MV-4-11 (cell line): ENCODE measurements at places on chromosomes 1 and 21.

DNA sequence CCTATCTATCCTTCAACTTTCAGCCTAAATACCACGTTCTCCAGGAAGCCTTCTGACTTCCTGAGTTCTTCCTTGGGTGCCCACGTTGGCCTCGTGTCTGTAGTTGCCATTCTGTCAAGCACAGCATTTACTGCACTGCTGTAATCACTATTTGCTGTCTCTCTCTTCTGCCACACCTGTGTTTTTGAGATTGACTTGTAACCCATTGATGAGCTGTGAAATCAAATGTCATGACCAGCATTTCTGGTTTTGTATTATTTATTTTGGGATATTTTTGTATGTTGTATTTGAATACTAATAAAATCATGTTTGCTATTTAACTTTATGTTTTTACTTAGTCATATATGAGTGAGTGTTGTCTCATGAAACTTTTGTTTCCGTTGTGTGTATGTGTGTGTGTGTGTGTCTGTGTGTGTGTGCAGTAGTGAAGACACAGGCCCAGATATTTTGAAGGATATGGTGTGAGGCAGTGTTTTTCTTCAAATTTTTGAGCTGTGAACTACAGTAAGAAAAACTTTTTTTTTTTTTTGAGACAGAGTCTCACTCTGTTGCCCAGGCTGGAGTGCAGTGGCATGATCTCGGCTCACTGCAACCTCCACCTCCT lies 126.2 kb upstream of the SERBP1 start:
- no peak for DNase-seq

DNA sequence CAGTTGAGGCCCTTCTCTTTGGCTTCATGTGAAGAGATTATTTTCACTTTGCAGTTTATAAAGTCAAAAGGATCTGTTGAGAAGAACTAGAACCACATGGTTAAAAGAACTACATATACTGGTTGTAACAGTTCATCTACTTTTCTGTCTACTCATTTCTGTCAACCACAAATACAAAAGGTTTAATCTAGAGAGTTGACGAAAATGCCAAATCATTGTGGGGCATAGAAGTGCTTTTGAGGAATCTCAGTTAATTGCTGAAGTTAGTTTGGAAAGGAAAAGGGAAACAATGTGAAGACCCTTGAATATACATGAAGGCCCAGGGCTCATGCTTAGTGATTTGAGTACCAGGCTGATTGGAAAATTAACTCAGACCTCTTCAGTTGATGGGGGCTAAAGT lies 415.7 kb upstream of the ZP4 start:
- no peak for DNase-seq

DNA sequence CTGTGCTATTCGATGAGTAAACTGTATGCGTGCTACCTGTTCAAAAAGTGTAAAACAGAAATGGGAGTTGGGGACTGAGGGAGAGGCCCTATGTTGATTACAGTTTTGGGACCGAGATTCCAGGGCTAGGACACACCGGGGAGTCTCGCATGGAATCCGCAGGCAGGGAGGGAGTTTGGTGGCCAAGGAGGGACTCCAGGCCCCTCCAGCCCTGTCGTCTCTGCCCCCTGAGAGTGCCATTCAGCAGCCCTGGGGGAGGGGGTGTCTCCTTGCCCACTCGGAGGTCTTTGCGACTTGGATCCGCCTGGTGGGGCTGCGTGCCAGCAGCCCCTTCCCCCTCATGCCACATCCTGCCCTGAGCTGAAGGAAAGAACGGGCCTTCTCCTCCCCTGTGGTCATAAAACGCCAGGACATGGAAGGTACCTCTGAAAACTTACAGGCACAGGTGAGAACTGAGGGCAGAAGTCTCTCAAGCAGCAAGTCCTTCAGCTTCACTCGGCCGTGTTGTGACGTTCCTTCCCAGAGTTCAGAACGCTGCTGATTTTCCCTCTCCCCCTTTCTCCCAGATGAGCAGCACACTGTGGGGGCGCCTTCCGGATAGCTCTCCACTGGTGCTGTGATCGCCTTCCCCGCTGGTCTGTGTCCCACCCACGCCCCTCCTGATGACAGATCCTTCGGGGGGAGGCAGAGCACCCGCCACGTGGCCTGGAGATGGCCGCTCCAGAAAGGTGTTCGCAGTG lies 141.4 kb downstream of the PEX14 start:
- no peak for DNase-seq

DNA sequence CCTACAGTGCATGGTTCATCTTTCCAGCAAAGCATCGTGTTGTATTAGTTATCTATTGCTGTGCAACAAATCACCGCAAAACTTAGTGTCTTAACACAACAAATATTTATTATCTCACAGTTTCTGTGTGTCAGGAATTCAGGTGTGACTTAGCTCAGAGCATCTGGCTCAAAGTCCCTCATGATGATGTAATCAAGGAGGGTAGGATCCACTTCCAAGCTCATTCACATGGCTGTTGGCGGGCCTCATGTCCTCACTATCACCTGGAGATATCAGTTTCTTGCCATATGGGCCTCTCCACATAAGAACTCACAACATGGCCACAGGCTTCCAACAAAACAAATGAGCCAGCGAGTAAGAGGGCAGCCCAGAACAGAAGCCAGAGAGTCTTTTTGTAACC lies 135.6 kb upstream of the GJB5 start:
- DNase-seq = no peak

- DNase-seq = no peak
Measured at GRCh38 chr1:86965012-86965826, 50.8 kb downstream of the HS2ST1 start.

DNA sequence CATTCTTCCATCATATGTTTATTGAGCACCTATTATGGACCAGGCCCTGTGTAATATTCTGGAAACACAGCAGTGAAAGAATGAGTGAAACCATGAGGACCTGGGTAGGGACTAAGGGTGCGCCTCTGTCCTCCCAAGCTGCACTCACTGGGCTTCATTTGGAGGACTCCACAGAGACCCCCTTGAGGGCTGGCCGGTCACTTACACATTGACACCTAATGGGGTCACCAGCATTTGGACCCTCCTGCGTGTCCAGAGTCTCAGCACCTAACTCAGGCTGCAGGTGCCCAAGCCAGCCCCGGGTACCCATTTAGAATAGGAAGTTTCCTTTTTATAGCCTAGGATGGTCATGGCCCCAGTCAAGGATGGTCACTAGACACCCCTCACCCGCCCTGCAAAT lies 2.8 kb upstream of the FNDC5 start:
- DNase-seq = no peak

DNA sequence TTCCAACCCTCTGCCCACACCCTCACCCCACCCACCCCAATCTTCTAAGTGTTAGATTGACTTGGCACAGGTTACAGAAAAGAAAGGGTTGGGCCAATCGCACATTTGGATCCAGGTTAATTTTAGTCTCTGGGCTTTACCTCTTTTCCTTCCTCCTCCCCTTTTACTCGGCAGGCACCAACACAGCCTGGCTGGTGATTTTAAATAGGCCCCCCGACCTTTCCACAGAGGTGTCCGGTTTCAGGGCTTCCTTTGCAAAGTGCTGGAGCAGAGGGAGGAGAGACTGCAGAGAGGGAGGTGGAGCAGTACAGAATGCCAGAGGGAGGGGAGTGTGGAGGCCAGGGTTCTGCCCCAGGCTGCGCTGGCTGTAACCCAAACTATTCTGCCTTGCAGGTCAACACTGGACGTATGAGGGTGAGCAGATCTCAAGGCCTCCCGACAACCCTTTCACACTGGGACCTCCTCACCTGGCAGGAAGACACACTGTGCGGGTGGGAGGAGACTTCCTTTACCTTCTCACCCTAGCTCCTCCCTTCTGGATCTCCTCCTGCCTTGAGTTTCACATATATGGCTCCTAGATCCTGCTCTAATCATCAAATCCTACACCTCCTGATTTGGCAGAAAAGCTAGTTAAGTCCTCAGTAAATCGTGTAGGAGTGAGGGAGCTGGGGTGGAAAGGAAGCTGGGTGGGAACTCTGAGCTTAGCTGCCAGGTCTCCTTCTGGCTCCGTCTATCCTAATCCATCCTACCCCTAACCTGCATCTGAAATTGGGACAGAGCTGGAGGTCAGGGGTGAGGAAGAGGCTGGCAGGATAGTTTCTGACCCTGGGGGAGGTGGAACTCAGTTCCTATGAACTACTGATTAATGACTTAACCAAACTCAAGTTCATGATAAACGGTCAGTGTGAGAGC lies 2.4 kb downstream of the CA14 start:
- no peak for DNase-seq

DNA sequence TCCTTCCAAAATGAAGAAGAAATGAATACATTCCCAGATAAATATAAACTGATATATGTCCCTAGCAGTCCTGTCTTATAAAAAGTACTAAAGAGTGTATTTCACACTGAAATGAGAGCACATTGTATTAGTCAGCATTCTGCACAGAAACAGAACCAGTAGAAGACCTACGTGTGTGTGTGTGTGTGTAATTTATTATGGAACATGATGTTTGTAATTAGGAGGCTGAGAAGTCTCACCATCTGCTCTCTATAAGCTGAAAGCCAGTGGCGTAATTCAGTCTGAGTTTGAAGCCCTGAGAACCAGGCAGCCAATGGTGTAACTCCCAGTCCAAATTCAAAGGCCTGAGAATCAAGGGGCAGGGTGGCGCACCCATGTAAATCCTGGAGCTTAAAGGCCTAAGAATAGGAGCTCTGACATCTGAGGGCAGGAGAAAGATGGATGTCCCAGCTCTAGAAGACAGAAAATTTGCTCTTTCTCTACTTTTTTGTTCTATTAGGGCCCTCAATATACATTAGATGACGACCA lies 146.5 kb upstream of the LYPLAL1 start:
- no peak for DNase-seq

DNA sequence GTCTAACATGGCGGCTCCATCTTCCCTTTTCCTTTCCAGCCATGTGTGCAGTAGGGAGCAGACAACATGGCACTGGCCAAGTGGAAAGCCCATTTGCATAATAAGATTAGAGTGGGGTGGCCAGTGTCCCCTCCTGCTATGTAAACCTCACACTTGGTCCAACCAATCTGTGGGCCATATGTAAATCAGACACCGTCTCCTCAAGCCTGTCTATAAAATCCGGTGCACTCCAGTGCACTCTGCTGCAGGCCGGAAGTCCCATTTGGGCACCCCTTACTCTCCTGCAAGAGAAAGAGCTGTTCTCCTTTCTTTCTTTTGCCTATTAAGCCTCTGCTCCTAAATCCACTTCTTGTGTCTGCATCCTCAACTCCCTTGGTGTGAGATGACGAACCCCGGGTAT lies 44.1 kb downstream of the OLFML3 start:
- DNase-seq = no peak

- DNase-seq = no peak
Measured at GRCh38 chr1:82564333-82564732, 763.6 kb downstream of the ADGRL2 start.

GRCh38 chr1:215731699-215732098 lies 164.6 kb downstream of the KCTD3 start:
- no peak for DNase-seq

GRCh38 chr1:202462342-202463076 lies 114.0 kb downstream of the PPP1R12B start:
- DNase-seq = no peak

DNA sequence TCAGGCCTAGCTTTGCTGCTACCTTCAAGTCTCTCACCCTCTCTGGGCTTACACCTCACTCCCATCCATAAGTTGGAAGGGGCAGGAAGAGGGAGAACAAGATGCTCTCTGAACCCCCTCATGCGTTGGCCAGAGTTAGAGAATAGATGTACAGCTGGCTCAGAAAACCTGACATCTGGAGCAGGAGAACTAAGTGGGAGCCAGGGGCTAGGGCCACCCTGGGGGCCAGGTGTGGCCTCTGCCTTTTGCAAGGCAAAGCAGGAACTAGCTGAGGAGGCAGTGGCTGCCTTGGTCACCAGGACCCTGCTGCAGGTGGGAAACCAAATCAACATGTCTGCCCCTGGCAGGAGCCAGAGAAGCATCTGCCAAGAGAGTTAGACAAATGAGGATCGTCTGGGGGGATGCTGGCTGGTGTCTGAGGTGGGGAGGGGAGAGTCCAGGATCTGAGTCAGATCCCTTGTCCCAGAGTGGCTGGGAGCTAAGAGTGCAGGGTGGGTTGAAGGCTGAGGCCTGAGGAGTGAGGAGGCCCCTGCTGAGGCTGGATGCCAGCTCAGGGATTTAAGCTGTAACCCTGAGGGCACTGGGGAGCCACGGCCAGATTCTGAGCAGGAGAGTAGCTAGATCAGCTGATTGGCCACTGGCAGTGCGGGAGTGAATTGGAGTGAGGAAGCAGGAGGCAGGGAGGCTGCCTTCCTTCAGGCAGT lies 115.0 kb downstream of the EPHB2 start:
- DNase-seq = no peak

DNA sequence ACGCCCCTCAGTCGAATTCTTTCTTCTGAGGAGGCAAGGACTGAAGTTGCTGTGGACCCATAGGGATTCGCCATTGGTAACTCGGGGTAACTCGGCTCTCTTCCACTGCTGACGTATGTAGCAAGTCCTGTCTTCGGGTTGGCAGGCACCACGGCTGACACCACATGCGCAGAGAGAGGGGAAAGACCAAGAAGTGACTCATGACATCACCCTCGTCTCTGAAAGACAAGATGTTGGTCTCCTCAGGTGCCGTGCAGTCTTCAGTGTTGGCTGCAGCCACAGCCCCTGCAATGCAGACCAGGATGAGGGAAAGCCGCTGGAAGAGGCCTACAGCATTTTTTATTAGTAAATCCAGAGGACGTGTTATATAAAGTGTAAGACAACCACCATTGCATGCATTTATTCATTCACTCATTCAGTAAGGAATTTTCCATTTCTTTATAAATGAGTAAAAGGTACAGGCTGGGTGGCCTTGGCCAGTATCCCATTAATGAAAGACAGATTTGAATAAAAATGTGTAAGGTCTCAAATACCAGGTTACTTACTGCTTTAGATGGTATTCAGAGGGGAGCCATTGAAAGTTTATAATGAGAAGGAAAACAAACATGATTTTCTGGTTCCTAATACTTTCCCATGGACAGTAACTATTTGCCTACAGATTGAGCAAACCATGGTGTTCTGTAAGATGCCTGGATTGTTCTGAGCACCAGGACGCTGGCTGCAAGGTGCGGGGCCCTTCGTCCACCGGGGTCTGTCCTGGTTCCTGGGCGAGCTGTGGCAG lies 50.7 kb upstream of the IRF2BP2 start:
- no peak for DNase-seq

- DNase-seq = no peak
Measured at GRCh38 chr1:169999331-169999741, 75.2 kb downstream of the KIFAP3 start.
